ENCODE measurements at places on chromosomes 2 and 18. TPM values are rescaled to one million over a fixed set of nuclear protein-coding genes. Genes with fewer than 3 reads are reported as not detected.

The FOXD4L1 gene
- not detected for total RNA-seq

The ESPNL gene
- 5.2 TPM for total RNA-seq

The LOXHD1 gene
- total RNA-seq, result not detected

The HOXD11 gene
- not detected for total RNA-seq

The VIT gene
- not detected for total RNA-seq

The RIT2 gene
- total RNA-seq, result not detected

The MOCOS gene
- total RNA-seq, result 6.4 TPM

The TOGARAM2 gene
- under 0.01 TPM for total RNA-seq

The AKAIN1 gene
- total RNA-seq, result not detected

The C1QL2 gene
- not detected for total RNA-seq

The CYS1 gene
- total RNA-seq, result 0.30 TPM

The COBLL1 gene
- total RNA-seq, result 0.67 TPM

The HOXD13 gene
- not detected for total RNA-seq

The SNED1 gene
- 9.1 TPM for total RNA-seq

The DGUOK gene
- total RNA-seq, result 88.1 TPM

The DNAJB2 gene
- 19.8 TPM for total RNA-seq

The NFU1 gene
- 32.9 TPM for total RNA-seq

The CD8A gene
- total RNA-seq, result not detected

The SERPINE2 gene
- total RNA-seq, result 14.0 TPM

The CNGA3 gene
- total RNA-seq, result not detected

The PRKAG3 gene
- not detected for total RNA-seq

The RAD51AP2 gene
- total RNA-seq, result not detected

The BOLL gene
- not detected for total RNA-seq

The ARHGAP28 gene
- 7.4 TPM for total RNA-seq

The POTEC gene
- not detected for total RNA-seq

The B3GNT2 gene
- total RNA-seq, result 7.0 TPM

The LONRF2 gene
- total RNA-seq, result under 0.01 TPM

The ASTL gene
- total RNA-seq, result not detected

The MSGN1 gene
- not detected for total RNA-seq

The FRZB gene
- 1.2 TPM for total RNA-seq

The RND3 gene
- 42.9 TPM for total RNA-seq

The ABCG5 gene
- total RNA-seq, result not detected

The CNRIP1 gene
- total RNA-seq, result 62.9 TPM

The TTC27 gene
- 20.7 TPM for total RNA-seq

The LMAN1 gene
- total RNA-seq, result 124 TPM

The KCTD18 gene
- total RNA-seq, result 11.6 TPM

The GPR148 gene
- total RNA-seq, result not detected

The NXPH2 gene
- not detected for total RNA-seq

The MC4R gene
- 0.15 TPM for total RNA-seq

The SLC11A1 gene
- total RNA-seq, result under 0.01 TPM

The AOX1 gene
- 36.7 TPM for total RNA-seq

The SMC6 gene
- 13.4 TPM for total RNA-seq

The BAZ2B gene
- 8.5 TPM for total RNA-seq

The DPYSL5 gene
- total RNA-seq, result not detected

The SMYD1 gene
- not detected for total RNA-seq

The POMC gene
- total RNA-seq, result 4.0 TPM

The SIX3 gene
- not detected for total RNA-seq

The NIFK gene
- 21.9 TPM for total RNA-seq

The EDAR gene
- total RNA-seq, result not detected

The OR6B3 gene
- total RNA-seq, result not detected

The LOXL3 gene
- 10.1 TPM for total RNA-seq

The TSPYL6 gene
- not detected for total RNA-seq

The CDKL4 gene
- not detected for total RNA-seq

The UPP2 gene
- not detected for total RNA-seq

The UGT1A4 gene
- not detected for total RNA-seq

The CLEC4F gene
- not detected for total RNA-seq

All from bronchus fibroblast of lung (primary cell).